Astrocyte of the hippocampus (primary cell): ENCODE measurements at places on chromosomes 2 and 18.

DNA sequence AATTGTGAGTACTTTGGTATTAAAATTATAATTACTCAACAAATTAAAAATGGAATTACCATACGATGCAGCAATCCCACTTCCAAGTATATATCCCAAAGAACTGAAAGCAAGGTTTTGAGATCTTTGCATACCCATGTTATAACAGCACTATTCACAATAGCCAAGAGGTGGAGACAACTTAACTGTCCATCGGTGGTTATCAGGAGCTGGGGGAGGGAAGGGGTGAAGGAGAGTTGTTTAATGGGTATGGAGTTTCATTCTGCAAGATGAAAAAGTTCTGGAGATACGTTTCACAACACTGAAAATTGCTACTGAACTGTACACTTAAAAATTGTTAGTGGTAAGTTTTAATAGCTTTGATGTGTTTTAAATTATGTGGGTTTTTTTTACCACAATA, 25.7 kb downstream of the RAB10 start:
- DNase-seq: no peak

- no peak for DNase-seq
Measured at GRCh38 chr18:45733535-45733934, 9.6 kb downstream of the SLC14A1 start.

DNA sequence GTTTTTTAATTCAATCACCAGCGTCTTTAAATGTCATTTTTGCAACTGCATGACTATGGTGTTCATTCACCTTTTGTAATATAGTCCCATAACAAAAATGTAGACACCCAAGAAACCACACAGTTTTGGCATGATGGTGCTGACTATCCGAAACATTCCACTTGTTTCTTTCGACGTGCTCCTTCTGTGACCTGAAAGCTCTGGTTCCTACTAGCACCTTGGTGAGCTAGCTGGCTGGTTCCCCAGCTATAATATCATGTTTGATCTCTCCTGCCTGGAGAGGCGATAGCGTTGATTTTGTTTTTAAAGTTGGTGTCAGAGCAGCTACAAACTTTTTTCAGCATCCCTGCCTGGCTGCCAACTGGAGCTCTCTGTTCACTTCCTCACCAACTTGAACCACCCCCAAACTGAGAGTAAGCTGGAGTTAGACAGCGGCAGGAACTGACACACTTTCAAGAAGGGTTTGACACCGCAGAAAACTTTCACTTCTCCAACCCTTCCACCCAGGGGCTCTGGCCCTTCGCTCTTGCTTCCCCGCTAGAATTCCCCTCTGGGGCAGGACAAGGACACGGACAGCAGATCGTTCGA, 1.1 kb downstream of the ATAD2B start:
- peak; percentile 71 for DNase-seq

GRCh38 chr2:31075431-31075830, 62.8 kb downstream of the GALNT14 start:
- no peak for DNase-seq

DNA sequence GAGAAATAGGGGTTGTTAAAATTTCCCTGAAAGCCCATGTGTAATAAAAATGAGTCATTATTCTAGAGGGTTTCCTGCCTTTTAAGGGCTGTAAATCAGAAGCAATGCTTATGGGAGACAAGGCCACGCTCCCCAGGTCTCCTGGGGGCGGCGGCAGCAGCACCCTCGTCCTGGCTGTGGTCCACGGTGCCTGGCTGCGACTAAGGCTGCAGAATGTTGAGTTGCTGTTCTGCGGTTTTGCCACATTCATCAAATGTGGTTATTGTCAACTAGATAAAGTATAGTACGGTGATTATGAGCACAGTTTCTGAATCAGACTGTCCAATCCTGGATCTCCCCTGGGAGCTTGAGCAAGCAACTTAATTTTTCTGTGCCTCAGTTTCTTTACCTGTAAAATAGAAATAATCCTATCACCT, 11.9 kb upstream of the AGFG1 start:
- peak; percentile 86 for DNase-seq

GRCh38 chr2:59986511-59986910, 566.9 kb downstream of the BCL11A start:
- no peak for DNase-seq

- DNase-seq: no peak
Measured at GRCh38 chr2:86234563-86235131, 35.4 kb downstream of the MRPL35 start.

GRCh38 chr2:15844211-15844801, 96.0 kb upstream of the MYCN start:
- DNase-seq: no peak

- no peak for DNase-seq
Measured at GRCh38 chr2:54726940-54727339, 3.5 kb downstream of the EML6 start.

GRCh38 chr2:187316040-187316439, 132.0 kb downstream of the CALCRL start:
- DNase-seq: no peak

GRCh38 chr18:13380691-13381070, 162.1 kb downstream of the LDLRAD4 start:
- no peak for DNase-seq

GRCh38 chr18:73288813-73289212, 421.0 kb upstream of the NETO1 start:
- DNase-seq: no peak
